ENCODE measurements at places on chromosomes 7 and 10. TPM values are rescaled to one million over a fixed set of nuclear protein-coding genes. Genes with fewer than 3 reads are reported as not detected.

GRCh38 chr10:47192273-47192672 is 107.7 kb upstream of the GDF10 start:
- no peaks in the 10 kb centered on the region for H3K36me3 ChIP-seq
- DNase-seq: no peak
- H3K4me3 ChIP-seq: no peak overlapping the region
- H3K4me1 ChIP-seq: peaks cover 6% of the 10 kb centered on the region
- no peak overlapping the region for H3K27ac ChIP-seq

DNA sequence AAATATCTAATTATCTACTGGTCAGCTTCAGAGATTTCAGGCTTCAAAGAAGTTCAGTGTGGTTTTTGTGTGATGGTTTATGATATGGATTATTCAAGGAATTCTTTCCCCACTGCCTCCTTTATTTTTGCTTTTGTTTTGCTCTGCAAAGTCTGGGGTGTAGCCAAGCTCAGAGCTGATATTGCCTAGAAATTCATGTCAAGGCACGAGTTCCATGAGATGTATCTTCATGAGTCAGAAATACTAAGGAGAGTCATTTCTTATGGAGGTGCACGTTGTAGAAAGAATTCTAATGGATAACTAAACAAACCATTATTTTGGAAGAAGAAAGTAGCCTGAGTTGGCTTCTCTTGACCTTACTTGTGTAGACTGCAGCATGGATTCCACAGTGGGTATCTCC is 37.4 kb downstream of the VIM start:
- peaks cover under 1% of the 10 kb centered on the region for H3K27me3 ChIP-seq
- peaks cover 4% of the 10 kb centered on the region for H3K36me3 ChIP-seq
- no peak overlapping the region for H3K27ac ChIP-seq
- no peaks in the 10 kb centered on the region for H3K4me1 ChIP-seq
- no peak overlapping the region for H3K4me3 ChIP-seq

- no peak overlapping the region for H3K4me3 ChIP-seq
- H3K27me3 ChIP-seq: peaks cover 9% of the 10 kb centered on the region
- no peak for DNase-seq
- H3K27ac ChIP-seq: no peak overlapping the region
- no peaks in the 10 kb centered on the region for H3K36me3 ChIP-seq
- peaks cover 24% of the 10 kb centered on the region for H3K4me1 ChIP-seq
These were observed 35.1 kb upstream of the NPVF start for GRCh38 chr7:25263337-25263736.

DNA sequence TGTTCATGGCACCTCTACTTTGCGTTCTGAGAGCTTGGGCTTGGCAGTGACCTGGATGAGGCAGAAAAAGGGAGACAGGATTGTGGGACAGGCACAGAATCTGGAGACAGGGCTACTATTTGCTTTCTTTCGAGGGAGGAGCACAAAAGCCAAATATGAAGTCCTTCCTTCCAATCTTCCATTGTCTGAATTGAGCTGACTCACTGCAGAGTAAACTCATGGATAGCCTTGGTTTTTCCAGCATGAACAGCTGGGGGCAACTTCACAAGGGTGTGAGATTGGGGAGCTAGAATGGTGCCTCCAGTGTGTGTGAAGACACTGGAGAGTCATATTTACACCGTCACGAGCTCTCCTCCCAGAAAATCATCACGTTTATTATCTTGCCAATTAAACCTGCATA is 55.6 kb upstream of the NRP1 start:
- DNase-seq: no peak
- no peaks in the 10 kb centered on the region for H3K36me3 ChIP-seq
- no peak overlapping the region for H3K27ac ChIP-seq
- H3K4me1 ChIP-seq: no peaks in the 10 kb centered on the region
- peaks cover 2% of the 10 kb centered on the region for H3K27me3 ChIP-seq
- no peak overlapping the region for H3K4me3 ChIP-seq

DNA sequence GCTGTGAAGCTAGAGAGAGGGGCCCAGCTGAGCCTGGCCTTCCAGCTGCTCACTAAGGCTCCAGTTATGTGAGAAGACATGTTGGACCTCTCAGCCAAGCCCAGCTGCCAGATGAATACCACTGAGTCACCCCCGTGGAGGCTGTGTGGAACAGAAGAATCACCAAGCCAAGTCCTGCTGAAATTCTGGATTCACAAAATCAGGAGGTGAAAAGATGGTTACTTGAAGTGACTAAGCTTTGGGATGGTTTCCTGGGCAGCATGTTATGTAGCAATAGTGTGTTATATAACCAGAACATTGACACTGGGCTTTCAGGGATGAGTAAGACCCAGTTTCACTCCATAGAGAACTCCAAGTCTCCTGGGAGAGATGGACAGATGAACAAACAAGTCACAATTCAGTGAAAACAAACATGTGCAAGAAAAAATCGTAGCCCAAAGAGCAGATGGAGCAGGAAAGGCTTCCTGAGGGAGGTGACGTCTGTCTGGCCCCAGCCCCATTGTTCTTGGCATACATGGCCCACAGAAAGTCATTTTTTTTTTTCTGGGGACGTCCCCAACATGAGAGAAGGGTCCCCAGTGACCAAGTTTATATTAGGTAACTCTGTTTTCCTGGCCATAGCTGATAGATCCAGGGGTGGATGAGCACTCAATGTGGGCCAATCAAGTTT is 64.1 kb upstream of the PDZD8 start:
- H3K27ac ChIP-seq: no peak overlapping the region
- no peaks in the 10 kb centered on the region for H3K36me3 ChIP-seq
- DNase-seq: no peak
- no peaks in the 10 kb centered on the region for H3K4me1 ChIP-seq

DNA sequence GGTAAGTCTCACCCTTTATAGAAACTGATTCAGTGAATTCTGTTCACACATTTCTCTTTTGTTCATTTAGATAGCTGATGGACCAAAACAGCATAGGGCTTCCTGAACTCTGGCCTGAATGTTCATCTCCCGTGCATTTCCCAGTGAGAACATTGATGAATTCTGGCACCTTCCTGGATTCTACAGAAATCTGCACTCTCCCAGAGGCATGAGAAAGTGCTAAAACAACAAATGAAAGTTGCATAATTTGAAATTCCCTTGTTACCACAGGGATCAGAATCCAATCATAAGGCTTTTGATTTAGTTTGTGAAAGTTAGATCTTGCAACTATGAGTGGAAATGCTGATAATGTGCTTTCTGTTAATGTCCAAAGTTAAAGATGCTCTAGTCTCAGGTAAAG is 29.7 kb upstream of the SCIN start:
- no peak overlapping the region for H3K27ac ChIP-seq
- DNase-seq: no peak
- no peaks in the 10 kb centered on the region for H3K27me3 ChIP-seq
- no peak overlapping the region for H3K4me3 ChIP-seq
- H3K36me3 ChIP-seq: no peaks in the 10 kb centered on the region
- no peaks in the 10 kb centered on the region for H3K4me1 ChIP-seq

The IMMP2L gene
- 7.1 TPM for total RNA-seq

GRCh38 chr10:87054373-87055295 is 34.5 kb downstream of the FAM25A start:
- H3K27ac ChIP-seq: no peak overlapping the region
- no peaks in the 10 kb centered on the region for H3K4me1 ChIP-seq
- DNase-seq: no peak
- H3K36me3 ChIP-seq: peaks cover 35% of the 10 kb centered on the region
- no peak overlapping the region for H3K4me3 ChIP-seq
- no peaks in the 10 kb centered on the region for H3K27me3 ChIP-seq

GRCh38 chr10:69988094-69988493 is 64.6 kb upstream of the MACROH2A2 start:
- H3K4me3 ChIP-seq: no peak overlapping the region
- no peak overlapping the region for H3K27ac ChIP-seq
- no peaks in the 10 kb centered on the region for H3K4me1 ChIP-seq
- DNase-seq: no peak
- H3K27me3 ChIP-seq: peaks cover 27% of the 10 kb centered on the region
- H3K36me3 ChIP-seq: no peaks in the 10 kb centered on the region

The PDK4 gene
- total RNA-seq: not detected

DNA sequence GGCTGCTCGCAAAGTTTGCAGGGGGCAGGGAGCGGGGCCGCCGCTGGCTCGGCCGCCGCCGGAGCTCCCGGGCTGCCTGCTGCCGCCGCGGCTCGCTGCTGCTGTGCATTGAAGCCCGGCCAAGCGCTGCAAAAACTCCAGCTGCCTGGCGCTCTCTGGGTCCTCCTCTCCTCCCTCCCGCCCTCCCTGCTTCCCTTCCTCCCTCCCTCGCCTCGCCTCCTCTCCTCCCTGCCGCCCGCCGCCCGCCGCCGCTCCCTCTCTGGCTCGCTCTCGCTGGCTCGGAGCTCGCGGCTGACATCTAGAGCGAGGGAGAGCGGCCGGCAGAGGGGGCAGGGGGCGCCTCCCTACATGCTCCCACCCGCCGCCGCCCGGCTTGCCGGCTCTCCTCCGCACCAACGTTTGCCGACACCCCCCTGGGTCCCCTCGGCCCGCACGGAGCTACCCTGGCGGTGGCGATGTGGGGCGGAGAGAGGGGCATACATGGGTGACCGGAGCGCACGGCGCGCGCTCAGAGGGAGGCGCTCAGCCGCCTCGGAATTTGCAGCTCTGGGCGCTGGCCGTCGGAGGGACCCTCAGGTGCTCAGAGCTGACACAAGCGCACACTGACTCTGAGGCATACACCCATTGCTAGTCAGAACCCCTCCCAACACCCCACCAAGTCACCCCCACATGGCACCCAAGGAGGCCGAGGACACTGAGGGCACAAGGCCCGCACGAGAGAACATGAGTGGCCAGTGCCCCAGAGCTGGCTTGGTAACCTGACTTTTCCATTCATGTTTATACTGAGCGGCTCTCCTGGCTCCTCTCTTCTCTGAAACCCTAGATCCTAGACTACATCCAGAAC is 1.2 kb upstream of the PLXNA4 start:
- H3K36me3 ChIP-seq: peaks cover 30% of the 10 kb centered on the region
- H3K4me3 ChIP-seq: peak overlapping the region; percentile 75
- no peak overlapping the region for H3K27ac ChIP-seq
- peak; percentile 56 for DNase-seq
- H3K4me1 ChIP-seq: peaks cover 58% of the 10 kb centered on the region

- no peaks in the 10 kb centered on the region for H3K27me3 ChIP-seq
- peaks cover 98% of the 10 kb centered on the region for H3K4me1 ChIP-seq
- peak overlapping the region; percentile 71 for H3K4me3 ChIP-seq
- H3K36me3 ChIP-seq: peaks cover 4% of the 10 kb centered on the region
These were observed 8.5 kb upstream of the C10orf105 start for GRCh38 chr10:71727738-71728737.

- no peak overlapping the region for H3K4me3 ChIP-seq
- no peak for DNase-seq
- no peaks in the 10 kb centered on the region for H3K4me1 ChIP-seq
- no peak overlapping the region for H3K27ac ChIP-seq
- H3K36me3 ChIP-seq: no peaks in the 10 kb centered on the region
- H3K27me3 ChIP-seq: peaks cover 8% of the 10 kb centered on the region
These were observed 166.3 kb upstream of the RNF32 start for GRCh38 chr7:156474241-156474743.

GRCh38 chr10:84184517-84184916 is 9.8 kb upstream of the CDHR1 start:
- peak; percentile 30 for DNase-seq
- no peak overlapping the region for H3K4me3 ChIP-seq
- H3K27me3 ChIP-seq: no peaks in the 10 kb centered on the region

GRCh38 chr7:42739638-42740037 is 172.2 kb downstream of the C7orf25 start:
- DNase-seq: no peak
- no peak overlapping the region for H3K27ac ChIP-seq
- no peaks in the 10 kb centered on the region for H3K27me3 ChIP-seq
- H3K4me3 ChIP-seq: no peak overlapping the region
- no peaks in the 10 kb centered on the region for H3K36me3 ChIP-seq

The BEND7 gene
- not detected for total RNA-seq

The ZNF488 gene
- total RNA-seq: not detected

DNA sequence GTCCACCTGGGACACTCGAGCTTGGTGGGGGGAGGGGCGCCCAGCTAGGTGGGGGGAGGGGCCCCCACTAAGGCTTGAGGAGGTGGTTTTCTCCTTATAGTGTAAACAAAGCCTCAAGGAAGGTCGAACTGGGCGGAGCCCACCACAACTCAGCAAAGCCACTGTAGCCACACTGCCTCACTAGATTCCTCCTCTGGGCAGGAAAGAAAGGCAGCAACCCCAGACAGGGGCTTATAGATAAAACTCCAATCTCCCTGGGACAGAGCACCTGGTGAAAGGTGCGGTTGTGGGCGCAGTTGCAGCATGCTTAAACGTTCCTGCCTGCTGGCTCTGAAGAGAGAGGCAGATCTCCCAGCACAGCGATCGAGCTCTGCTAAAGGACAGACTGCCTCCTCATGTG is 133.1 kb downstream of the SNX13 start:
- DNase-seq: peak; percentile 21
- no peak overlapping the region for H3K4me3 ChIP-seq
- H3K36me3 ChIP-seq: peaks cover 42% of the 10 kb centered on the region
- peaks cover 25% of the 10 kb centered on the region for H3K4me1 ChIP-seq
- H3K27ac ChIP-seq: peak overlapping the region; percentile 19

DNA sequence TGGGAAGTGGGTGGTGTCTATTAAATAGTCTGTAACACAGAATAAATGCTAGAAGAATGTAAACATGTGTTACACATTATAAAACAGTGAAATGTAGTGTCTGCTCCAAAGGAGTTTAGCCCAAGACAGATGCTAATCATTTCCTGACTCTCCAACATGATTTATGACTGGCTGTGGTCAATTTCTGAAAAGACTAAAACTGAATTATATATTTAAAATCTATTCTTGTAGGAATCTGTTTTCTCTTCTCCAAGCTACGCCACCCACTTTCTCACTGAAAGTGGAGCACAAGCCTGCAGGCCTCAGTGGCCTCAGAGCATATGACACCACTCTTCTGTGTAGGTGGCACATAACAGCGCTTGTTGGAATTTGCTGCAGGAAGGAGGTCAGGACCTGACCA is 44.4 kb downstream of the CTTNBP2 start:
- no peak overlapping the region for H3K4me3 ChIP-seq
- no peaks in the 10 kb centered on the region for H3K36me3 ChIP-seq
- no peak for DNase-seq

DNA sequence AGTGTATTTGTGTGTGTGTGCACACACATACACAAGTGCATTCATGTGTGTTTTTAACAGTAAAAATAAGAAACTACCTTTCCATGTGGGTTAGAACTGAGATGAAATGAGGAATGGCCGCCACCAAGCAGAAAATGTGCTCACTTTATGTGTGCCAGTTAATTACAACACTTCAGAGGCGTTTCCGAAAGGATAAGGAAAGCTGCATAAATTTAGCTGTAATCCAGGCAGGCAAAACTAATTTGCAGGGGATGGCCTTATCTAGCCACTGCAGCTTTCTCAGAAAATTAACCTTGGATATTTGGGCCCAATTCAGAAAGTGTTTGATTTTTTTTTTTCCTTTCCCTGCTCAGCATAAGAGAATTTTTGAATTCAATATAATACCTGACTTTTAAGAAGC is 328.8 kb upstream of the PHF14 start:
- H3K4me1 ChIP-seq: peaks cover 33% of the 10 kb centered on the region
- no peak overlapping the region for H3K27ac ChIP-seq
- H3K36me3 ChIP-seq: no peaks in the 10 kb centered on the region
- peaks cover 6% of the 10 kb centered on the region for H3K27me3 ChIP-seq
- no peak overlapping the region for H3K4me3 ChIP-seq

GRCh38 chr7:127894588-127894987 is 136.6 kb downstream of the LRRC4 start:
- H3K27me3 ChIP-seq: no peaks in the 10 kb centered on the region
- H3K27ac ChIP-seq: no peak overlapping the region
- no peak for DNase-seq
- no peak overlapping the region for H3K4me3 ChIP-seq
- H3K36me3 ChIP-seq: peaks cover 35% of the 10 kb centered on the region

The PRSS37 gene
- not detected for total RNA-seq

The CYP2E1 gene
- not detected for total RNA-seq

Data from activated CD8-positive, alpha-beta T cell treated with anti-CD3 and anti-CD28 coated beads, Interleukin-2, amount 10 ng/mL, durations not matched to agents 7 days and 5 days (primary cell).